HCT116 (cell line): ENCODE measurements at places on chromosomes 1 and 21.
A peak's percentile ranks its signal among the peaks of the same experiment; 100 is the strongest.

GRCh38 chr1:23908453-23909341 lies 4.5 kb downstream of the CNR2 start:
- H3K36me3 ChIP-seq: no peaks in the 10 kb centered on the region
- H3K4me1 ChIP-seq: peaks cover 11% of the 10 kb centered on the region
- H3K4me3 ChIP-seq: no peak overlapping the region
- no peaks in the 10 kb centered on the region for H3K27me3 ChIP-seq
- no peak for DNase-seq
- no peak overlapping the region for H3K27ac ChIP-seq

GRCh38 chr1:156100205-156100995 lies 14.1 kb upstream of the LMNA start:
- H3K36me3 ChIP-seq: no peaks in the 10 kb centered on the region
- H3K4me3 ChIP-seq: no peak overlapping the region
- peak overlapping the region; percentile 3 for H3K27ac ChIP-seq
- peaks cover 96% of the 10 kb centered on the region for H3K4me1 ChIP-seq
- H3K27me3 ChIP-seq: no peaks in the 10 kb centered on the region

DNA sequence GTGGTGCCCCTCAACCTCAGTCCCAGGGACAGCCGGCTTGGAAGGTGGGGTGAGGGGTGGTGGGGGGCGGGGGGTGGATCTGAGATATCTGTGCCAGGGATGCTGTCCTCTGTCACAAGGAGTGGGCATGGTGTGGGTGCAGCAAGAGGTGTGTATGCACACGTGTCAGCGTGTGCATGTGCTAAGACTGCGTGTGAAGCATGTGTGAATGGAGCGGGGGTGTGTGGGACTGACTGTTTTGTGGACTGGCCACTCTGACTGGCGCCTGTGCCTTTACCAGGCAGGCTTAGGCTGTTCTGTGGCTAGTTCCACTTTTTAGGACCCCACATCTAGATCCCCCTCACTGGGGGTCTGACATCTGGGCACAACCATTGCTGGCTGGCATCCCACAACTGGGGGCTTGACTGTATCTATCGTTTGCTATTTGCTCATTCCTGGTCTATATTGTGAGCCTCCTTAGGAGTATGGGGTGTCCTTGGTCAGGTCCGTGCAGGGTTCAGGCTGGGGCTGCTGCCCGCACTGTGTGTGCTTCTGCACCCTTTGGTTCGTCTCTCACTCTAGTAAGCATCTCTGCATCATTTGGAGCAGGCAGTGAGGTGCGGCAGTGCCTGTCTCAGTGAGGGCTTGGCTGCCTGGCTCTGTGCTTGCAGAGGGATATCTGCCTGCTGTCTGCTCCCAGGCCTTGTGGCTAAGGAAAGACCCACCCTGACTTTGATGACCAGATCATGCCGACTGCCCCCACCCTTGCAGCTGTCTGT lies 1.9 kb downstream of the AMPD2 start:
- H3K27me3 ChIP-seq: no peaks in the 10 kb centered on the region
- DNase-seq: no peak
- H3K27ac ChIP-seq: peak overlapping the region; percentile 86
- H3K4me1 ChIP-seq: peaks cover 30% of the 10 kb centered on the region; the same call in 1 of the 2 replicates
- peak overlapping the region; percentile 95 for H3K4me3 ChIP-seq

GRCh38 chr1:66380452-66381212 lies 153.3 kb upstream of the SGIP1 start:
- H3K27ac ChIP-seq: no peak overlapping the region
- H3K4me1 ChIP-seq: no peaks in the 10 kb centered on the region
- H3K4me3 ChIP-seq: no peak overlapping the region

DNA sequence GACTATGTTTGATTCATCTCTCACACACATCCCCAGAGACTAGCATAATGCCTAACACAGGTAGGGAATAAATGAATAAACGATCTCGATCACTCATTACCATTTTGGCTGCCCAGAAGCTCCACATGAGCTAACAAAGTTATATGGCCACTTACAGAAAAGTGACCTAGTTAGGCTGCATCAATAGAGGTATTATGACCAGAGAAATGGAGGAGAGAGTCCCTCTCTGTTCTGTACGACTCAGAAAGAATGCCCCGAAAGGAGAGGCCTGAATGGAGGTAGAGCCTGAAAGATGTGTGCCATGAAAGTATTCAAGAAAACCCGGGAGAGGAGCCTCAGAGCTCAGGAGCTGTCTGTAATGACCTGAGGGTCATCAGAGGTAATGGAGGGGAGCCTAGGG lies 208.2 kb upstream of the GRIK3 start:
- DNase-seq: no peak
- no peak overlapping the region for H3K27ac ChIP-seq
- no peaks in the 10 kb centered on the region for H3K4me1 ChIP-seq
- no peak overlapping the region for H3K4me3 ChIP-seq
- H3K36me3 ChIP-seq: no peaks in the 10 kb centered on the region
- peaks cover 44% of the 10 kb centered on the region for H3K27me3 ChIP-seq

GRCh38 chr21:41326414-41327080 lies 9.9 kb downstream of the FAM3B start:
- no peaks in the 10 kb centered on the region for H3K36me3 ChIP-seq
- no peak overlapping the region for H3K4me3 ChIP-seq
- no peak for DNase-seq

DNA sequence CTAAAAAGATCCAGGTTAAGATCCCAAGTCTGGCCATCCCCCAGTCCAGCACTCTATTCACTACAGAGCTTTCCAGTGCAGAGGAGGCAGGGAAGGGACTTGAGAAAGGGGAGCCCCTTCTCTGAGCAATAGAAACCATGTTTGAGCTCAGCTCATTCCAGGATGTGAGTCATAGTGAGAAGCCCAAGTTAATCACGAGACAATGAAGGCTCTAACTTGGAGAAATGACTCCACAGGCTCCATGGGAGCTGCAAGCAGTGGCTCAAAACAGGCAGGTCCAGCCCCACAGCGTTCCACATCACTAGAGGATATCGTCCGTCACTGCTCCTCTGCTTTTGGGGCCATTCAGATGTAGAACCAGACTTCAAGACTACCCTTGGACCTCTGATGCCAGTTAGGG lies 59.1 kb downstream of the CAMK2N1 start:
- H3K27me3 ChIP-seq: no peaks in the 10 kb centered on the region
- H3K4me1 ChIP-seq: peaks cover 13% of the 10 kb centered on the region
- no peaks in the 10 kb centered on the region for H3K36me3 ChIP-seq
- DNase-seq: no peak
- H3K27ac ChIP-seq: no peak overlapping the region

- DNase-seq: no peak
- no peaks in the 10 kb centered on the region for H3K36me3 ChIP-seq
- no peak overlapping the region for H3K4me3 ChIP-seq
- H3K4me1 ChIP-seq: no peaks in the 10 kb centered on the region
- H3K27ac ChIP-seq: no peak overlapping the region
- H3K27me3 ChIP-seq: no peaks in the 10 kb centered on the region
Measured at GRCh38 chr1:206067486-206068227, 14.7 kb downstream of the RHEX start.

DNA sequence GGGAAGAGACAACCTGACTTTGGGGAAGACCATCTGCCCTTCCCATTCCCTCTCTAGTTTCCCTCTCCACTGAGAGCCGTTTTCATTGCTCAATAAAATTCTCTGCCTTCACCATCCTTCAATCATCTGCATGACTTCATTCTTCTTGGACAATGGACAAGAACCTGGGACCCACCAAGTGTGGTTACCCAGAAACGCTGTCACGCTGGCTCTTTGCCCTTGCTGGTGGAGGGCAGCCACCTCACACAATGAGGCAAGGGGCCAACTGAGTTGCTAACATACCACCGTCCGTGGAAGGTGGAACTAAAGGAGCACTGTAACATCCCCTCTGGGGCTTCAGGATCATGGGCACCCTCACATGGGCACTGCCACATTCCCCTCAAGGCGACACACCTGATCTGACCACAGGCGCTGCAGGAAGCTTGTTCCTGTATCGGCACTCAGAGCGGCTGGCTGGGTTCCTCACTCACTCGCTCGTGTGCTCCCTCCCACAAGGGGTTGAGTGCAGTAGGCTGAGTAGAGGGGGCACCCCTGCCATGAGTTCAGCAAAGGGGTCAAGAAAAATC lies 652.4 kb downstream of the PLPP3 start:
- H3K36me3 ChIP-seq: no peaks in the 10 kb centered on the region
- DNase-seq: no peak
- no peaks in the 10 kb centered on the region for H3K27me3 ChIP-seq
- H3K27ac ChIP-seq: no peak overlapping the region

DNA sequence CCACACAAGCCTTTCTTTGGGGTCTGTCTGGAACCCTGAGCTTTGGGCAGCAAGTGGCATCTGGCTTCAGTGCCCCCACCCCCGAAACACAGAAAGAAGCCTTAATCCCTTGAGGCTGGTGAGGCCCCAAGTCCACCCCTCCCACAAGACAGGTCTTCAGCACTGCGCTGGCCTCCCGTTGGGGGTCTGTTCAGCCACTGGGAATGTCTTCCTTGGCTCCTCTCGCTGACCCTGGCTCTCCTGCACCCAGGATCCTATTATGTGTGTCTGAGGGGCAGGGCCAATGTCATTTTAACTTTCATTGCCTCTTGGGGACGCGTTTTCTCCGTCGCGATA lies 26.9 kb downstream of the ATP8B2 start:
- H3K4me3 ChIP-seq: peak overlapping the region; percentile 57
- H3K27me3 ChIP-seq: no peaks in the 10 kb centered on the region
- peaks cover 25% of the 10 kb centered on the region for H3K4me1 ChIP-seq
- peaks cover 5% of the 10 kb centered on the region; the same call in 1 of the 2 replicates for H3K36me3 ChIP-seq
- H3K27ac ChIP-seq: peak overlapping the region; percentile 72

- no peaks in the 10 kb centered on the region for H3K27me3 ChIP-seq
- H3K27ac ChIP-seq: no peak overlapping the region
- no peak for DNase-seq
- no peak overlapping the region for H3K4me3 ChIP-seq
- H3K4me1 ChIP-seq: no peaks in the 10 kb centered on the region
Measured at GRCh38 chr1:198253259-198253658, 96.5 kb downstream of the NEK7 start.

- no peak overlapping the region for H3K27ac ChIP-seq
- no peak overlapping the region for H3K4me3 ChIP-seq
- no peaks in the 10 kb centered on the region for H3K4me1 ChIP-seq
Measured at GRCh38 chr1:83799594-83799993, 199.3 kb downstream of the TTLL7 start.

DNA sequence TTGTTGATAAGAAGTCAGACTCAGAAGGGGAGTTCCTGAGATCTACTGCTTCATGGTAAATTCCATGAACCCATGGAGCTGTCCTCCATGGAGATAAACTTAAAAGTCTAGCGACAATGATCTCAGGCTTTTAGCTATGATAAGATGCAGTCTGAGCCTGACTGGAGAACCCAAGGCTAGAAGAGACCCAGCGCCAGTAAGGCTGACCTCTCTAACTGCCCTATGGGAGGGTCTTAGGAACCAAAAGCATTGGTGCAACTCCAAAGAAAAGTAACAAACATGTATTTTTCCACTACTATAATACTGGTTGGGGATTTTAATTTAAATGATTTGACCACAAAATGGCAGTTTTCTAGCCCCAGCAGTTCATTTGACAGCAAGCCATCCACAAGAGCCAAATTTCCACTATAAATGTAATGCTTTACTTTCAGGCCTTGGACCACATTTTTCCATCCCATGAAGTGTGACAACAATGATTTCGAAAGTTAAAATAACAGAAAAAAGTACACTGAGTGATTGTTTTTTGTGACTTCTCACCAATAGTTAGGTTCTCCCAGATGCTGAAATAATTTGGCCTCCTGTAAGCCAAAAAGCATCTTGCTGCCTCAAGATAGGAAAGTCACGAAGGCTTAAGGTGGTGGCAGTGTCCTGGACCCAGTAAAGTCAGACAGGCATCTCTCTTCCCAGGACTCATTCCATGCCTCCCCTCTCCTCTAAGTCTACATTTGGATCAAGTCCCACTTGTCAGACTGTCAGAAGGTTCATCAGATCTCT lies 43.1 kb upstream of the EXOSC10 start:
- H3K4me1 ChIP-seq: no peaks in the 10 kb centered on the region
- H3K27me3 ChIP-seq: no peaks in the 10 kb centered on the region
- H3K36me3 ChIP-seq: peaks cover 17% of the 10 kb centered on the region; the same call in 1 of the 2 replicates
- H3K27ac ChIP-seq: no peak overlapping the region

GRCh38 chr1:167554028-167554779 lies 642 bp upstream of the CREG1 start:
- H3K27me3 ChIP-seq: no peaks in the 10 kb centered on the region
- peaks cover 18% of the 10 kb centered on the region for H3K4me1 ChIP-seq
- peak overlapping the region; percentile 73 for H3K4me3 ChIP-seq

- no peaks in the 10 kb centered on the region for H3K27me3 ChIP-seq
- no peak overlapping the region for H3K4me3 ChIP-seq
- H3K36me3 ChIP-seq: no peaks in the 10 kb centered on the region
- no peak for DNase-seq
- H3K27ac ChIP-seq: no peak overlapping the region
Measured at GRCh38 chr1:211487672-211488208, 4.2 kb downstream of the RD3 start.
